GM23248 (cell line): ENCODE measurements at places on chromosomes 1 and 21.

DNA sequence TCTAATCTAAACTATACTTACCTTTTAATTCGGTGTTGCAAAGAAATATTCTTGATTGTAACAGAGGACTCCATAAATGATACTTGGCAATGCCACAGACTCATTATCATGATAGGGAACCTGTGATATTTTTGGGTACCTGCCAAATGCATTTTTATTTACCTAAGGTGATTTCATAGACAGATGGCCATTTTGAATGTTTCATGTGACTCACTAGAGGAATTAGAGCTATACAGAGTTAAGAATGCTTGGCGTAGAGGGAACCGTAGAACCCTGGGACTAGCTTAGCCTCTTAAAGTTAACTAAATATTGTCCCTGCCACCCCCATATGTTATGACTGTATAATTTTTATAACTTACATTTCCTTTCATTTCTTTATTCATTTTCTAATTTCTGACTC, 136.1 kb downstream of the DISP1 start:
- no peak for DNase-seq

- DNase-seq: peak; percentile 86
Observed at GRCh38 chr21:41559658-41560631, 52.0 kb upstream of the TMPRSS2 start.

DNA sequence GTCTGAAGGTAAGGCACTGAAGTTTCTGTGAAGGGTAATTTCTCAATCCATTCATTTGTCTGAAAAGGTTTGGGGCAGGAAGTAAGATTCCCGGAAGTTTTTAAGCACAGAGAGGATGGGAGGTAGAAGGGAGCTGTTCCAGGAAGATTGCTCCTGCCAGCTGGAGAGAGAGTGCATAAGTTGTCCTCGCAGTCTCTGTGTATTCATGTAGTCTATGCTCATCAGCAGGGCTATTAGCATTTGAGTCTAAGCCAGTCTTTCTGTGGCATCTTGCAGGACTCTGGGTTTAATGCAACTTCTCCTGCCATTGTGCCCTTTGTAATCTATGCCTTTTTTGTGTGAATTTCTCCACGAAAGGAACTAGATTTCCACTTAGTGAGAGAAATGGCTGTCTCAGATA, 140.8 kb upstream of the FGGY start:
- peak; percentile 45 for DNase-seq

DNA sequence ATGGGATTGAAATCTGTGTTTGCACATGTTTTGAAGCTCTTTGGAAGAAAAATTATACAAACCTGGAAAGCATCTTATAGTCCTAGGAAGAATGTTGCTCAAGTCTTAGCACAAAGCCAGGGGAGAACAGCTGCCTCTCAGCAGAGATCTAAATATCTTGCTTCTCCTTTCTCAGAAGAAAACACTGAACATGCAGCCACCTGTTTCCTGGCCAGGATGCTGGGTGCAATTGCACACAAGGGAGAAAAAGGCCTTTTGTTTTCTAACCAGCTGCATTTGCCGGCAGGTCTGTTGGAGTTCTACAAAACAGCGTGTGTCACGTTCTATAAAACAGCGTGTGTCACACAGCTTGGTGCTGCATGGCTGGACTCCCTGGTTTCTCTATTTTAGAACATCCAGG, 259.6 kb upstream of the PLD5 start:
- DNase-seq: no peak

DNA sequence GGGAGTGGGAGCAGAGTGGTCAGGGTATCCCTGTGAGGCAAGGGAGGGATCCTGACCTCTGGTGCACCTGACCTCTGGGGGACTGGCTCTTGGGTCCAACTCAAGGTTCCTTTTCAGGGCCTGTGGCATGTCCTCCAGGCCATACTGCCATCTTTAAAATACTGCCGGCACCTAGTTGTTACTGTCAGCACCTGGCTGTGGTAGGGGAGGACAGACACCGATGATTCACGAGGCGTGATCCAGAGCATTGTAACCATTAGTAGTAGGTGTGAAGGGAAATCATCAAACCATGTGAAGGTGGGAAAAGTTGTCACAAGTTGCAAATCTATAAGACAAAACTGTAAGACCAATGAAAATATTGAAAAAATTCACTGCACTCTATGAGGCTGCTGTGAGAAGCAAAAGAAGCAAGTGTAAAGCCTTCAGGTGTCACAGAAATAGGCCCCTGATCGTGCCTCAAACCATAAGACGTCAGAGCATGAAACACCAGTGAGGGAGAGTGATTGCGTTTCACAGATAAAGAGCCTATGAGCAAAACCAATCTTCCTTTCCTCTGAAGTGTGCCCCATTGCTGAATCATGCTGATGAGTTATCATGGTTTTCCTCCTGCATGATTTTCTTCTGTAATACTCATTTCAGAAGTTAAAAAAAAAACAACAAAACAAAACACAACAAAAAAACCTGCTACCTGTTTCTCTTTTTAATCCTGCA, 55.3 kb downstream of the CDC7 start:
- peak; percentile 94 for DNase-seq
